ENCODE measurements at places on chromosomes 13 and 19.

DNA sequence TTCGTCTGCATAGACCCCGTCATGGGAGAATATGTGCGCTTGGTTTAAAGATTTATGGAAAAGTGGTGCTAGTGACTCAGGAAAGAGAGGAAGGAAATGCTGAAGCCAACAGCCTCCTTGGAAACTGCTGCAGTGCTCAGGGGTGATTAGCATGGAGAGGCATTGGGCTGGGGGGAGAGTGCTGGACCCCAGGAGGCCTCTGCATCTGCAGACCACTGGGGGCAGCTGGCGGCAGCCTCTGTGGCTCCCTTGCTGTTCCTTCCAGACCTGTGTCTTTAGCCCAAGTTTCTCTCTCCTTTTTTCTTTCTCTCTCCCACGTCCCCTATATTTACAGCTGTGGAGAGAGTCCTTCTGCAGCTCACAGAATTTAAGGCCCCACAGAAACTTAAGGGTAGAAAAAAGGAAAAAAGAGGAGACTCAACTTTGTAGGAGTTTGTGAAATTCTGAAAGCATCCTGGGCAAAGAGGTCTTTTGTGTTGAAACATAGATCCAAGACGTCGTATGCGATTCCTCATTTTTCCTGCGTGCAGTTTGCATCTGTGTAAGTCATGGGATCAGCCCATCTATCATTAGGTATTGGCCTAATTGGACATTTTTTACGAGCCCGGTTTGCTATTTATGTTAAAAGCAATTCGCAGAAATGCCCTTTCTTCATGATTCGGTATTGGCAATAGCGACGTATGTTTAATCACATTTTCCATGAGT is 116.2 kb upstream of the ZNF536 start:
- DNase-seq = no peak

DNA sequence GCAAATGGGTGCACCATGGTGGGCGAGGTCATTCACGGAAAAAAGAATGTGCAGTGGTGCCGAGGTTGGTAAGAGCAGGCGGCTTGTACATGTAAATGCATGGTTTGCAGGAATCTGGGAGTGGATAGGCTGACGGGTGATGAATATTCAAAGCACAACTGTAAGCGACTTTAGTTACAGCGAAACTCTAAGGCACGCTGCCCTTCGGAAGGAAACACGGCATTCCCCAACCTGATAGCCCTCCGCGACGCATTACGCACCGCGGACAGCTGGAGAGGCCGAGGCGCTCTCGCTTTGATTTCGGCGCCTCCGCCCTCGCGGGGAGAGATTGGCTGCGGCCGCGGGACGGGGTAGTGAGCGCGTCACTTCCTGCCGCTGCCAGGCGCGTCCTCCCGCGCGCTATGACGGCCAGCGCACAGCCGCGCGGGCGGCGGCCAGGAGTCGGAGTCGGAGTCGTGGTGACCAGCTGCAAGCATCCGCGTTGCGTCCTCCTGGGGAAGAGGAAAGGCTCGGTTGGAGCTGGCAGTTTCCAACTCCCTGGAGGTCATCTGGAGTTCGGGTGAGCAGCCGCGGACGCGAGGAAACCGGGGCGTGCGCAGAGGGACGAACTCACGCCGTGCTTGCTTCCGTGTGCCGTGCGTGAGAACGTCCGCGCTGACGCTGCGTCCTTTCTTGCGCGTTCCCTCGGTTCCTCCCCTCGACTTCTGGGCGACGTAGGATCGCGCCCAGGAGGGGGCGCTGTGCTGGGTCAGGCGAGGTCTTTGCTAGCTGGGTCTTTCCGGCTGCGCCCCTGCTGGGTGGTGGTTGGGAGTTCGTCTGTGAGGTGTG is at the start of gene NUDT15:
Gene NUDT15 (plus strand): TSS at position 381 of the 828 bp plus-strand sequence. CDS start 21 bp downstream, at position 402.
- peak; percentile 95 for DNase-seq

- no peak for DNase-seq
These were observed 60.1 kb upstream of the F7 start for GRCh38 chr13:113045251-113046127.

DNA sequence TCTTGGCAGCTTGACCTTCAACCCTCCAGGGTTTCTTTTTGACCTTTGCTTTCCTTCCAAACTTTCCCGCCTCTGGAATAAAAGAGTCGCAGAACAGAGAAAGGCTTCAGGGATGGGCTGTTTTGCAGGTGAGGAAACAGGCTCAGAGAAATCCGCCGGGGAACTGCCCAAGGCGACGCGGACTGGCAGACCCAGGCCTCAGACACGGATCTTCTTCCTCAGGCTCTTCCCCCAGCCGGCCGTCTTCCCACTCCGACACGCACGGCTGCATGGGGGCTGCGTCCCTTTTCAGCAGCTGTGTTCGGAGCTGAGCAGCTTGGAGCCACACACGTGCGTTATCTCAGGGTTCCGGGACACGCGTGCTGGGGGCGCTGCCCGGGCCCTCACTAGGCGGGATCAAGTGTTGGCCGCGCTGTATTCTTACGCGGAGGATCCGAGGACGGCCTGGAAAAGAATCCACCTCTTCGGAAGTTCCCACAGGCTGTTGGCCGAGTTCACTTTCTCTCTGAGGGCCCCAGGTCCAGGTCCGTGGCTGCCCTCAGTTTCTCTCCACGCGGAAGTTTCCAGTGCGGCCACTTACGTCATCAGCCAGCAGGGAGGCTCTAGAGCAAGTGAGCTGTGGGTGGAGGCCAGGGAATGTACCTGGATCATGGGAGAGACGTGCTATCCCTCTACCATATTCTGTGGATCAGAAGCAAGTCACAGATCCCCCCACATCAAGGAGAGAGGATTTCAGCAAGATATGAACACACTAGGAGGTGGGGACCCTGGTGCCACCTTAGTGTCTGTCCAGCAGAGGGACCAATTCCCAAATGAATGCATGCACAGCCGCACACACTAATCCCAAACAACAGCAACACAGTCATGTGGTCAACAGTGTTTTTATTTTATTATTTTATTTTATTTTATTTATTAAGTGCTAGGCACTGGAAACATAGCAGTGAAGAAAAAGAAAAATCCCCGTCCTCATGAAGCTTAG is 100.4 kb downstream of the ING1 start:
- no peak for DNase-seq

GRCh38 chr13:48508011-48508410 is 24.9 kb downstream of the RCBTB2 start:
- DNase-seq = no peak

- DNase-seq = peak; percentile 68
These were observed at the start of gene PBX4 for GRCh38 chr19:19618219-19619051. Gene PBX4, minus strand, starts transcription at chr19:19618687. Its CDS starts 58 bp downstream, at chr19:19618629.

DNA sequence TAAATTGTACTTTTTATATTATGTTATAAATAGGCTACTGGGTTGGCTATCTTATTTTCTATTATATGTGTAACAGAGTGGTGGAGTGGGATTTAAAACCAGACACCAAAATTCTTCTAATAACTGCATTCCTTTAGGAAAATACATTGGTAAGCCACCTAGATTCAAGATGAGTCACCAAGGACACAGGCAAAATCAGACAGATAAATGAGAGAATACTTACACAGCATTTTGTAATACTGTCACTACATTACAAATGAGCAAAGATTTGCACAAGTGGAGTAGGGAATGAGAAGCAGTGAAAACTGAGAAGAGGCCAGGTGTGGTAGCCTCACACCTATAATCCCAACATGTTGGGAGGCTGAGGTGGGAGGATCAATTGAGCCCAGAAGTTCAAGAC is 6.2 kb upstream of the SPART start:
- DNase-seq = peak; percentile 70

- peak; percentile 46 for DNase-seq
These were observed 189.0 kb downstream of the LACC1 start for GRCh38 chr13:44068737-44069136.

GRCh38 chr19:33268162-33268991 is 34.0 kb downstream of the CEBPA start:
- no peak for DNase-seq

- DNase-seq = peak; percentile 39
These were observed 12.1 kb upstream of the DACH1 start for GRCh38 chr13:71879129-71879535.

- no peak for DNase-seq
These were observed 43.1 kb downstream of the RFXAP start for GRCh38 chr13:36862002-36862685.

GRCh38 chr19:13507053-13507611 is 853 bp upstream of the CACNA1A start:
- DNase-seq = no peak

DNA sequence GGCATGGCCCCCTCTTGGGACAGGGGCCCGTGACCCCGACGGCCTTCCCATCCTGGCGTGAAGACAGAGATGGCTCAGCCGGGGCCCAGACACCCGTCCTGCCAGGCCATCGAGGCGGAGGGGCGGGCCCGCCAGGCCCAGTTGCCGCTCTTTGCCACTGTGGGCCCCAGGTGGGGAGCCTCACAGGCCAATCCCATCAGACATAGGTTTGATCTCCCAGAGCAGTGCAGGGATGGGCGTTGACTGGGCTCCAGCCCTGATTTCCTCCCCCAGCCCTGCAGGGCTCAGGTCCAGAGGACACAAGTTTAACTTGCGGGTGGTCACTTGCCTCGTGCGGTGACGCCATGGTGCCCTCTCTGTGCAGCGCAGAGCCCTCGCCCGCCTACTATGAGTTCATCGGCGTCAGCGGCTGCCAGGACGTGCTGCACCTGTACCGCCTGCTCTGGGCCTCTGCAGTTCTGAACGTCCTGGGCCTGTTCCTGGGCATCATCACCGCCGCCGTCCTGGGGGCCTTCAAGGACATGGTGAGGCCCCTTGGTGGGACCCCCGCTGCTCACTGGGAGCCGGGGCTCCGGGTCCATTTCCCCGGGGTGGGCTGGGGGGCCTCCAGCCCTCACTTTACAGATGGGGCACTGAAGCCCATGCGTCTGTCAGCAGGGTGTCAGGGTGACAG is 42.4 kb downstream of the TMEM255B start:
- no peak for DNase-seq

DNA sequence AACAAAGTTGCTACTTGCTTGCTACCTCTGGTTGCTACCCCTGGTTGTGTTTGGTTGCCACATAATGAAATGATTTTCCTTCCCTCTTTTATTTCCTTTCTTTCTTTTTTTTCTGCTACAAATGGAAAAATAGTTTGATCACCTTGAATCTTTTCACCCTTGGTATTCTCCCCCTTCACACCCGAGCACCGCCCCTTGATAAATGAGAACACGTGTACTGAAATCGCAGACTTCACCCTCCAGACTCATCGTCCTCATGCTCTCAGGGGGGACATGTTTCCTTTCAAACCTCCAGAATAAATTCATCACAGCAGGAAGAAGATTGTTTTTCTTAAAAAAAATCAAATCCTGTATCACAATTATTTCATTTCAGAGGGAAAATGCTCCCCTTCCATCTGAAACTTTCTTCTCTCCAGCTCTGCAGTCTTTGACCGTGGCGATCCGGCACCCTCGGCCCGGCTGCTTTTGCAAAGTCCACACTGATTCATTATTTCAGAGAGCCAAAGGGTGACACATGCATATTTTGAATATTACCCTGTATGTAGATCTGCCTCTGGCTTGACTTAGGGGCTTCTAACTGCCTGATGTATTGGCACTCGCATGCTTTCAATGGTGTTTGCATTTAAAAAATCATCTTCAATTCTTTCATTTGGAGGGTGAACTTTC is 222.6 kb upstream of the MAB21L1 start:
- no peak for DNase-seq

- DNase-seq = no peak
These were observed 239.1 kb downstream of the COG6 start for GRCh38 chr13:39894586-39894985.

DNA sequence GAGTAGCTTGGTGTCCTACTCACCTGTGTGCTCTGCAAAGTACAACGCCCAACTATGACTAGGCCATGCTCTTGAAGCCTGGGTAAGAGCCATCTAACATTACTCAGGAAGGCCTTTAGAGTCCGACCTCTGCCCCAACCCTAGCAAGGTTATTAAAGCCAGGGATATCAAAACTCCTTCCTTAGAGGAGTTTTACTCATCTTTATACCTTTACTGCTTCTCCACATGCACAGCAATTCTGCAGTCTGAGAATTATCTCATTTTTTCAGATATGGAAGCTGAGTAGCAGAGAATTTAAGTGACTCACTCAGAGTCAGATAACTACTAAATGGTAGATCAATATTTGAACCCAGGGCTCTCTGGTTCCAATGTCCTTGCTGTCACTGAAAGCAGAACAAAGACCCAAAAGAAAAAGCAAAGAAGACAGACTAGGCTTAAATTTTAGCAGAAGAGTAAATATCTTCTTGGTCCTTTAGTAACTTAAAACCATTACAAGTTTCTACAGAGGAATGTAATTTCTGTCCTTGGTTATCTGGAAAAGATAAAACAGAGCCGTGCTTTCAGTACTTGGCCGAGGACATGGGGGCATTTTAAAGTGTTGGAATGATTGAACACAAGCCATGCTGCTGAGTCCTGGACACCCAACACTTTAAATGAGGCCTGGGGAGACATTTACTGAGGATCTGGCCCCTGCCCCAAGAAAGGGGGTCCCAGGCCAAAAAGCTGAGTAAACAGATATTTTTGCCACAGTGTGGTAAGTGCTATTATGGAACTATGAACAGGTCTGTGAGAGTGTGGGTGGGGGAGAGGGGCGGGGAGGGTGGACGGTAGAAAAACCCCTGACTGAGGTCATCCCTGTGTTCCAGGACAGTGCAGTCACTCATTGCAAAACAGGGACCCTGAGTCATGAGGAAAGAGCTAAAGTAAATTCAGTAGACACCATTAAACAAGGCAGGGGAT is 18.4 kb upstream of the KPNA3 start:
- peak; percentile 81 for DNase-seq

DNA sequence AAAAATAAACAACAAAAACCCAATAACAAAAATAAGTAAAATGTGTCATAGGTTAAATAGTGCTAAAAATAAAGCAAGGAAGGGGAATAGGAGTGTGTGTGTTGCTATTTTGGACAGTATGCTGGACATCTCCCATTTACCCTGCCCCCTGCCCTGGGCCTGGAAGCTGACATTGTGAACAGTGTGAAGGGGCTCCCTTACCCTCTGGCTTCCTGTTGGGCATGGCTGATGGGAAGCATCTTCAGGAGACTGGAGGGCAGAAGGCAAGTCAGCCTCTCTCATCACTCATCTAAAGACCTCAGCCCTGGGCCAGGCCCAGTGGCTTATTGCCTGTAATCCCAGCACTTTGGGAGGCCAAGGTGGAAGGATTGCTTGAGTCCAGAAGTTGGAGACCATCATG is 26.7 kb downstream of the KCTD15 start:
- DNase-seq = no peak

- DNase-seq = peak; percentile 13
These were observed at the start of gene POU4F1 for GRCh38 chr13:78603240-78603957. Gene POU4F1, minus strand, starts transcription at chr13:78603552. Its CDS starts 226 bp downstream, at chr13:78603326.

DNA sequence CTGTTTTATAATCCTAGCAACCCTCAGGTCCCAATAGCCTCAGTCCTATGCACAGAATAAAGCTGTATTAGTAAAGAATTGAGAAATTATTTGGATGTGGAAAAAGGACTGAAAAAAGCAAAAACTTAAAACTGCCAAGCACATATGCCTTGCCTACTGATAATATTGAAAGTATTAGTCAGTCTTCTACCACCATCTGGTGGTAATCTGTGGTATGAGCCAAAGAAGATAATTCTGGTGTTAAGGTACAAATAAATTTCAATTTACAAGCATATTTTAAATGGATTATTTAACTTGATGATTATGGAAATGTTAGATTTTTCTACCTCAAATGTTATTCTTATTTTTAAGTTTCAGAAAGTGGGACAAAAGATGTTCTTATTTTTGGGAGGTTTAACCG is 460.3 kb upstream of the KLHL1 start:
- peak; percentile 21 for DNase-seq

All from amniotic epithelial cell (primary cell).